Left kidney (tissue), 8 donors: ENCODE measurements at places on chromosomes 16 and 17.
A peak's percentile ranks its signal among the peaks of the same experiment; 100 is the strongest.

- DNase-seq: no peak
These were observed 19.4 kb downstream of the UTS2R start for GRCh38 chr17:82390860-82391435.

- no peak for DNase-seq
These were observed 191.8 kb downstream of the PRKCA start for GRCh38 chr17:66494023-66494803.

- peak; percentile 69 for DNase-seq
These were observed 43.5 kb downstream of the REXO5 start for GRCh38 chr16:20849589-20850390.

DNA sequence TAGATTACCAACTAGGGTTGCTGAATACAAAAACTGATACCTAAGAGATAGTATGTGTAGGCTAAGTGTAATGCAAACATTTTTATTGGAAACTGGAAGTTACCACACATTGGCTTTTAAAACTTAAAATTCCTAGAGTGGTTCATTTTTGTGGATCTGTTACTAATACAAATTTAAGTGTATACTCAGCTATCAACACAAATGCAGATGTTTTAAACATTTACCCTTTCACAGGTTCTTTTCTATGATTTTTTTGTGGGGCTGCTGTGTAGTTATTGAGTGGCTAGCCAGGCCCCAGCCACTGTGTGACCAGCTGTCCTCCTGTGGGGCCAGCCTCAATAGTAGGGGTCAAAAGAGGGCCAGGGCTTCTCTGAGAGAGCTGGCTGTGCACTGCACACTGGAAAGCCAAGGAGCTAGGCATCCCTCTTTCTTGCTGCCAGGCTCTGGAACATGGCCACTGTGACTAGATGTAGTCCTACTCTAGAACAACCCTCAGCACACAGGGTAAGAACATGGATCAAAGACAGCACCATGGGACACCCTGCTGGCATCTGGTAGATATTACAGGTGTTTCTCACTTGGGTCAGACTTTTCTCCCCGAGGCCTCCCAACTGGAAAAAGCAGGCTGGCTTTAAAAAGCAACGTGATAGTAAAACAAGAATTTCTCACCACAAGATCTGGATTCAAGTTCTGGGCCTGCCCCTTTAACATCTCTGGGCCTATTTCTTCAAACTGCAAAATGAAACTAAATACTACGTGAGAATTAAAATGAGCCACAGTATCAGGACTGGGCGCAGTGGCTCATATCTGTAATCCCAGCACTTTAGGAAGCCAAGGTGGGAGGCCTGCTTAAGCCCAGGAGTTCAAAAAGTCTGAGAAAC is 7.3 kb upstream of the VEZF1 start:
- peak; percentile 78 for DNase-seq

- no peak for DNase-seq
These were observed 216.2 kb downstream of the RBFOX1 start for GRCh38 chr16:7548796-7549318.

DNA sequence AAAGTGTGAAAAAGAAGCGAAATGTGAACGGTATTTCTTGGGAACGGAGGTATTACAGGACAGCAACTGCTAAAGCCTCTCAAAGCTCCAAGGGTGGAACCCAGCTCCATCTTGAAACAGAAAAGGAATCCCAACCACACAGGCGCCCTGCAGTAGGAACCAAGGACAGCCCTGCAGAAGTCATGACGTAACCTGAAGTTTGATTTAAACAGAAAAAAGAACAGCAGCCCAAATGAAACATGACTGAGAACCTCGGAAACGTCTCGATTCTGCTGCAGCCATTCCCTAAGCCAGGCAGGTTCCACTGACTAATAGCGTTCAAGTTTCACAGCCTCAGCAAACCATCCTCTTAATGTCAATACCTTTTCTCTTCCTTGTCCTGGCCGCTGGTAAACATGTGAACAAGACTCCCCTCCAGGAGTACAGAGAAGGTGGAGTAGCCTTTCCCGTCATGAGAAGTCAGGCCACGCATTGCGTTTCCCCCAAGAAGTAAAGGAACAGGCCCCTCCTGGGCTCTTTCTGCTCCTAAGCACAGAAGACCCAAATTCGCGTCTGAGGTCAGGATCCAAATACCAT is 20.1 kb downstream of the SIAH1 start:
- no peak for DNase-seq

- DNase-seq: peak; percentile 52
These were observed 1.6 kb downstream of the CTCF start for GRCh38 chr16:67563708-67564468.

DNA sequence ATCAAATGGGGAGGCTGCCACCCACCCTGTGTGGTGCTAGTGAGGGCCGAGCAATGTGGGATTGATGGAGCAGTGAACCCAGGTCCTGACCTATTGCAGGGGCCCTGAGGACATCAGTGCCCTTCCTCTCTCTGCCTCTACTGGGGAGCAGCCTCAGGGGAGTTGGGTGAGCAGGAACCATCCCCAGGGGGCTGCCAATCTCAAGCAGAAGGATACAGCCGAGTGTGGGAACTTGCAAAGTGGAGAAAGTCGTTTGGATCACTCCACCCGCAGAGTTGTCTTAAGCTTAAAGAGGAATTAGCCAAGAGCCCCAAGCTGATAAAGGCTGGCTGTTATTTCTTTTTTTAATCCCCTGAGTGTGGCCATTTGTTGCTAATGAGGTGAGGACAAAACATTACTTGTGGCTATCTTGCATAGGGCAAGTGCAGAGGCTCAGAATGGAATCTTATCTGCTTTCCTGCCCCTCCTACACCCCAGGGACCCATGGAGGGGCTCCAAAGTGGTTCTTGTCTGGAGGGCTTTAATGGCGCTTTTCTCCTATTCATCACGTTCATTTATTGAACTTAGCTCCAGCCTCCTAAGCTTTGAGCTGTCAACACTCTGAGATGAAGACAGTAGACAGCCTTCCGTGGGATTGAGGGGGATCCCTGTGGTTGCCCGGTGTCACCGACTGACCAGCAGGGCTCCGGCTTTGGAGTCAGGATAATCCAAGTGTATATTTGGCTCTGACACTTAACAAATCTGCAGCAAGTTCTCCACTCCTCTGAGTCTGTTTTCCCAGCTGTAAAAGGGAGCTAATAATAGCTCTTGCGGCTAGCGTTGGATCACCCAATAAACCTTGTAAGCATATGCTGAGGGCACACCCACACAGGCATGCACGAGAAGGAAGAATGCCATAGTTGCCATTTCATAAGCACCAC is 45.1 kb downstream of the MYH11 start:
- no peak for DNase-seq

DNA sequence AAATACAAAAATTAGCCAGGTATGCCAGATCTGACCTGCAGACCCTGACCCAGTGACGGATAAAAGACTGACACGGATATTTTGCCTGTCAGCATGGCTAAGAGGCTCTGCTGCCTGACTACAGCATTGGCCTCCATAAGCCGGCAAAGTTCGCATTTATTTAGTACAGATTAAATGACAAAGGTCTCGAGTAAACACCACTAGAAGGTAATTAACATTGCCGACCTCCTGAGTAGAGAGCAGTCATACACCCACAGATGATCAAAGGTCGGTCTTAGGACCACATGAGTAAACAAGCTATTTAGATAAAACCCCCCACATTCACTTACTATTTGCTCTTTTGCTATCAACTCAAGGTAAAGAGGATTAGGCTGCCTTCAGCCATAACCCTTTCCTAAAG is 55.7 kb downstream of the KNOP1 start:
- DNase-seq: no peak

DNA sequence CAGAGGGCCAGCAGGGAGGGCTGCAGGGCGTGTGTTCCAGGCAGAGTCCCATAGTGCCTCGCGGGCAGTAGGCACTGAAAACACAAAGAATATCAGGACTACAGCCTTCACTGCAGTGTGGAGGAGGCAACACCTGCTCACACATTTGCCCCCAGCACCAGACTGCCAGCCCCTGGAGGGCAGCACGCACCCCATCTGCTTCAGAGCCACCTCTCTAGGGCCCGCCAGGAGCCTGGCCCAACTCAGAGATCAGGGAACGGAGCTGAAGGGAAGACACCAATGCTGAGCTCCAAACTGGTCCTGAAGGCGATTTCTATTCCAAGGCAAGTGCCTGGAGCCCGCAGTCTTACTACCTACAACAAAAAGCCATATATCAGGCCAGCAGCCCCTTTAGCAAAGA is 130.3 kb downstream of the ZNF423 start:
- DNase-seq: no peak

GRCh38 chr16:55876854-55877253 is 1.7 kb upstream of the CES5A start:
- DNase-seq: no peak

DNA sequence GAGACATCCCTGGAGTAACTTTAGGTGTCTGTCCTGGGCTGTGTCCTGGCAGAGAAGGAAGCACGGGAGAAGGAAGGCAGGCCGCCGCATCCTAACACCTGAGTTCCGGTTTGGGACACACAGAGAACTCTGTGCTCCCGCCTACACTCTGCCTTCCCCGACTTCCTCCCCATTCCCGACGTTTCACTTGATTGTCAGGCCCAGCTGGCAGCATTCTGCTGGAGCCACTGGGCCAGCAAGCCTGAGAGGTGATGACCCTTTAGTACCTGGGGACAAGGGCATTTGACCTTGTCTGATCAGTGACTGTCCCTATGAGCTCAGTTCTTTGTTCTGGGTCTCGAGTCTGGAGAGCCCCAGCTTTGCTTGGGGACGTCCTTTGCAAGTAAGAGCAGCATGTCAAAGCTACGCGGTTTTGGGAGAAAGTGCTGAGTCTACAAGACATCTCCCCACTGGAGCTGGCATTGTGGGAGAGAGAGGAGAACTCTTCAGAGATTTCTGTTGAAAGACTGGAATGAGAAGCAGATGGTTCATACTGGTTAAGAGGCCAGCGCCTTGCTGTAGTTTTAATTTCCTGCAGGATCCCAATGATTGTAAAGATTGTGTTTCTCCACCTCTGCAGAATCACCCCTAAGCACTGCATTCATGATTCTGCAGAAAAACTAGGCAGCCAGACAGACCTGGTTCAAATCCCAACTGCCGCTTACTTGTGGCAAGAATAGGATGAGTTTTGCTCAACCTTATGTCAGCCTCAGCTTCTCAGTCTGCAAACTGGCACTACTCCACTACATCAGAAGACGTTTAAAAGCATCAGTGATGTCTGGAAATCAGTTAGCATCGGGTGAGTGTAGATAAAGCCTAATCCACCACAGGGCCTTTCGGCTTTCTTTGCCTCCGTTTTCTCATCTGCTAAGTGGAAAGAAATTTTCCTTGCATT is 20.6 kb downstream of the ABAT start:
- DNase-seq: no peak

- DNase-seq: peak; percentile 50
These were observed 63.1 kb downstream of the MYO18A start for GRCh38 chr17:29116804-29117753.

- DNase-seq: no peak
These were observed 37.4 kb downstream of the COX4I1 start for GRCh38 chr16:85836706-85837582.

DNA sequence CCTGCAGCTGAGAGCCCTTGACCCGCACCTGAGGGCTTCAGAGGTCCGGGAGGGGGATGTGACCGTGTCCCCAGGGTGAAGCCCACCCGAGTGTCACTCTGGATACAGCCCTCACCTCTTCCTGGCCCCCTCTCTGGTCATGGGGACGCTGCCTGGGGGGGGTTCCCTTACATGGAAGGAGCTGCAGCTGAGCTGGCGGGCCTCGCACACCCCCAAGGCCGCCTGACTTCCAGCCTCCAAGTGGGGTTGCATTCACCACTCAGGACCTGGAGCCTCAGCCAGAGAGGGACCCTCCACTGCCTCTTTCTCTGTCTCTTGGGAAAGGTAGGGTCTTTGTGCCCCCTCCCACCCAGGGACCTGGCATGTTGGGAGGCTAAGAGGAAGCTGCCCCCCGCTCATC is 284.6 kb downstream of the SEC14L1 start:
- no peak for DNase-seq

DNA sequence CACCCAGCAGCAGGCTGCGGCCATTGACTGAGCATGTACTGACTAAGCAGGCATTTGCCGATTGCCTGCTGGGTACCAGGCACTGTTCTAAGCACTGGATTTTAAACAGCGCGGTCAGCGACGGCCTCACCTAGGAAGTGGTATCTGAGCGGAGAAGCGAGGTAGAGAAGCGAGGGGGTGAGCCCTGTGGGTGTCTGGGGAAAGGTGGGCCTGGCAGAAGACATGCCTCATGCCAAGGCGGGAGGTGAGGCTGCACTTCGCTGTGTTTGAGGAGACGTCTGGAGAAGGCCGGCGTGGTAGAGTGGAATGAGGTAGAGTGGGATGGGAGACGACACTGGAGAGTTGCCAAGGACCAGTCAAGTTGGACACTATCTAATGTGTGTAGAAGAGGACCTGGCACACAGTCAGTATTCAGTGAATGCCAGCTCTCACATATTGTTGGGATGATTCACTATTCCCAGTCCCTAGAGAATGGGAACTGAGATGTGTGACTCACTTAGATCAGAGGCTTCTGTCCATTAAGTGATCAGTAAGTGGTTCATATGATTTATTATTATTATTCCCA is 14.4 kb downstream of the SYCE1L start:
- DNase-seq: no peak

DNA sequence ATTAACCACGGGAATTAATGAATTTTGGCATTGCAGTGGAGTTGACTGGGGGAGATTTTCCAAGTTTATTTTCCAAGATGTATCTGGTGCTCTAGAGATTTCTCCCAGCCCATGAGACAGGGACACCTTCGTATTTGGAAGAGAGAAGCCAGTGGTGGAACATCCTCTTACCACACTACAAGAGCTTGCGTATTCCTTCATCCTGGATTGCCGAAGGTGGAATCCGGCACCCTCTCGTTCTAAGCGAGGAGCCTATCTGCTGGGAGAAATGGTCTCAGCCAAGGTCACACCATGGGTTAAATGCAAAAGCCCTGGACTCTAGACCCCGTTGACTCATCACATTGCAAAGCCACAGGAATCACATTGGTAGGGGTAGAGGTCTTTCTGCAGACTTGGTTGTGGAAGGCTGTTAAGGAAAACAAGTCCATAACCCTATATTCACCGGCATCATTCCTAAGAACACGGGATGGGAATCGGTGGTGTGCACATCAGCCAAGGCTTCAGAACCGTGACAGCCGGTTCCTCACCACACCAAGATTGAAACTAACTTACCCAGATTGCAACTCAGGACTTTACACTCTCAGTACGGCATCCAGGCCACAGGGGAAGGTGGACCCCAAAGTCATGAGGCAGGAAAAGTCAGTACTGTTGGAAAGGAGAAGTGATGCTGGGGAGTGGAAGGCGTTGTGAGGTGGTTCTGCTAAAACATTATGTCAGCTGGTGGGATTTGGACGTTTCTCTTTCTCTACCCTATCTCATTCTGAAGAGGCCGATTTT is 259.8 kb downstream of the CPPED1 start:
- DNase-seq: no peak

GRCh38 chr16:27701381-27701780 is 151.4 kb downstream of the KATNIP start:
- DNase-seq: no peak

- DNase-seq: no peak
These were observed 1.6 kb downstream of the ZNF629 start for GRCh38 chr16:30785126-30786106.

- no peak for DNase-seq
These were observed 26.8 kb upstream of the PIK3R6 start for GRCh38 chr17:8894202-8894671.

DNA sequence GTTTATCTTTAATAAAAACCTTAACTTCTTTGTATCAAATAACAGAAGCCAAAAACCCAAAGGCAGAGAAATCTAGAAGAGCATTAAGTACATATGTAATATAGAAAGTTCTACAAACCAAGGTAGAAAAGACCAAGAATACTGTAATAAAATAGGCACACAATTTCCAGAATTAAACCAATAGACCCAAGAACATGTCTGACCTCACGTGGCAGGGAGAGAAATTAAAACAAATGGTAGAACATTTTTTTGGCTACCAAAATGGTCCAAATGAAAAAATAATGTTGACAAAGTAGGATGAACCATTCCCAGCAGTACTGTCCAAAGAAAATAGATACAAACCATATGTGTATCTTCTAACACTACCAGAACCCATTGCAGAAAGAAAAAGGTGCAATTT is 183.5 kb downstream of the CPPED1 start:
- DNase-seq: no peak
